HT1080 (cell line): ENCODE measurements at places on chromosomes 6 and 20.

- no peak for DNase-seq
Measured at GRCh38 chr6:109706513-109706912, 15.4 kb downstream of the FIG4 start.

GRCh38 chr20:3670511-3670910 lies 7.3 kb upstream of the GFRA4 start:
- no peak for DNase-seq

GRCh38 chr6:142568857-142569597 lies 267.2 kb downstream of the ADGRG6 start:
- peak; percentile 39 for DNase-seq

- no peak for DNase-seq
Measured at GRCh38 chr6:39313526-39314272, 520 bp downstream of the KCNK17 start.

DNA sequence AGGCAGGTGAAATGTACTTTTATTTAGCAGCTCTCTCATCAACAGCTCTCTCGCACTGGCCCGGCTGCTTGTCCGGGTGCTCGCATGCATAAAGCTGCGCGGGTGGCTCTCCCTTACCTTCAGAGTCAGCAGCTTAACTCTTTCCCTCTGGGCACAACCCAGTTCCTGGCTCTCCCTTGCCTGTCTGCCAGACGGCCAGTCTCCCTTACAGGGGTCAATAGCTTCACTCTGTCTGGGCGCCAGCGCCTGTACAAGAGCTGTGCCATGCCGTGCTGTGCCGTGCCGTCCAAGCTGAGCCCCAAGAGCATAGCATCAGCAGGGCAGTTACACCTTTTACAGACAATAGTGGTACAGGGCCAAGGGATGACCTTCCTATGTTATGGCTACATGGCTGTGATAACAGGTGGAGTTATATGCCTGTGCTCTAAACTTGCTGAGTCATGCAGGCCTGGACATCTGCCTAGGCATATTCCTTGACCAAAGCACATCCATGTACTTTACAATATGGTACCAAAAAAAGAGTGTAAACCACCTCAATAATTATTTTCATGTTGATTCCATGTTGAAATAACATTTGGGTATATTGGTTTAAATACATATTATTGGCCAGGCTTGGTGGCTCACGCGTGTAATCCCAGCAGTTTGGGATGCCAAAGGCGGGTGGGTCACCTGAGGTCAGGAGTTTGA lies 47.9 kb downstream of the BLTP3A start:
- no peak for DNase-seq

DNA sequence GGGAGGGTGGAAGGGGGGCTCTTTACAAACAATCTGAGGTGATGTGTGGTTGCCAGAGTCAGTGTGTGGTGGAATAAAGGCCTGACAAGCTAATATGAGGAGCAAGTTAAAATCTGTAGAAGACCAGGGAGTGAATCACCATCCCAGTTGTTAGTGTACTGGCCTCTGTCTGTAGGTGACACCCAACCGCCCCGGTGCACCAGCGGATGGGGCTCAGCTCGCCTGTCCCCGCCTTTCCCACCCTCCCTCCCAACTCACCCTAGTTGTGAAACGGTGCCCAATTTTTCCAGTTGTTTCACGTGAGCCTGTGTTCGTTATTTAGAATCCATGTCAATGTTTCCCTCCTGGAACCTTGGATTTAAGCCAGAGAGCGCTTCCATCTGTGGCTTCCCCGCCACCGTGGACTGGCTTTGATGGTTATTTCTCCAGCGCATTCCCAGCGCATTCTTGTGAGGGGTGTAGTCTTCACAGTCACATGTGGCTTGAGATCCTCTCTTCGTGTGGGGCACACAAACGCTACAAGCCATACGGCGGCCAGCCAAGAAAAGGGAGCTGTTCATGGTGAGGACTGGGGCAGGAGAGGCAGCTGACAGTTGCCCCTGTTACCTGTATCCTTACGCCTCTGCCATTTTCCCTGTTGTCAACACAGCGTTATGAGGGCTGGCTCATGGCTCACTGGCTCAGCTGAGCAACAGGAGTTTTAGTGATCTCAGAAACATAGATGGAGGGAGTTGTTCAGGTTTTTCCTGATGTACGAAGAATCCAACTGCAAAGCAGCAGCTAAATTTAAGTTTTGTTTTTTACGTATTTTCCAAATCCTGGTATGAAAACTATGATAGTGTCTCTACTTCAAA lies 137.6 kb downstream of the ZDHHC14 start:
- DNase-seq = no peak

DNA sequence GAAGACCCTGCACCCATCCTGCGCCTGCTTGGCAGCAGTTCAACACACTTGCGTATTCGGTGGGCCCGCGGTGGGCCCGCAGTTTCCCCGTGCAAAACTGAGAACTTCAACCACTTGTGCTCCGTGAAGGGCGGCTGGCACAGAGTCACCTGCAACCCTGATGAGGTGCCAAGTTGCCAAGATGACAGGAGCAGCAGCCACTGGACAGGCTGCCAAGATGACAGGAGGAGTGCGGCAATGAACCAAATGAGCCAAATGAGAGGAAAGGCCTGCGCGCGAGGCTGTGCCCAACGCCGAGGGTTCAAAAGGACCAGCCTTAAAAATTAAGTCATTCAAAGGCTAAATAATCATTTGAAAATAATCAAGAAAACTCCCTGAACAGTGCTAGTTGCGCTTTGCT lies 20.1 kb downstream of the DIDO1 start:
- DNase-seq = no peak

- no peak for DNase-seq
Measured at GRCh38 chr20:56222945-56223344, 25.6 kb upstream of the MC3R start.

DNA sequence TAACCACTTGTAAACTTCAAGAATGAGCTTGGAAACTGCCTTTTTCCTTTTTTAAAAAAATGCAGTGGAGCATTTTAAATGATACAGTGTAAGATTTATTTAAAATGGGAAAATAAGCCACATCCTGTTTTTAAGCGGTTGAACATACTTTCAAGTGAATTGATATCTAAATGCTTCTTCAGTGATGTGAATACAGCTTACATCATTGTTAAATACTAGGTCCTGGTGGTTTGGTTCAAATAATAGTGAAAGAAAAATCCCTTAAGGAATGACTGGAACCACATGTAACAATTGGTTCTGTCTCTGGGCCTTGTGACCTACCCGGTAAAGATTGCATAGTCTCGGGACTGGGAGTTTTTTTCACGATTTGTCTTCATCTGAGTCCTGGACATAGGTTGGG lies 44.2 kb downstream of the BMP6 start:
- no peak for DNase-seq

- DNase-seq = no peak
Measured at GRCh38 chr20:18802012-18802634, 11.5 kb upstream of the SCP2D1 start.

GRCh38 chr6:41092421-41093140 lies 19.8 kb downstream of the NFYA start:
- DNase-seq = peak; percentile 13

GRCh38 chr6:139369068-139369467 lies 5.4 kb downstream of the CITED2 start:
- no peak for DNase-seq

DNA sequence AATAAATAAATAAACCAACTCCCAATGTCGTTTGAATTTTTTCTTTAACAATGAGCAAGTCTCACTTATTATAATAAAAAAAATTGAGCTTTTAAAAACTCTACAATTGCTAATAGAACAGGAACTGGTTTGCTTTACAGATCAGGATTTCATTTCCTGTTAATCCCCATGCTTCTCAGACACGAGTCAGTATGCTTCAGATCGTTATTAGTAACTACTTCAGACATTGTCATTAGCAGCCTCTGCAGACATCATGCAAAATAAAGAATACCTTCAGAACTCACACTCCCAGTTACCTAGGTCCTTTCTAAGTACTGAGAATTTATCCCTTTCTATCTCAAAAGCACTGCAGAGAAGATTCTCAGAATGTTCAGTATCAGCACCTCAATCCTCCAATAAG lies 10.0 kb upstream of the FAM210B start:
- no peak for DNase-seq

DNA sequence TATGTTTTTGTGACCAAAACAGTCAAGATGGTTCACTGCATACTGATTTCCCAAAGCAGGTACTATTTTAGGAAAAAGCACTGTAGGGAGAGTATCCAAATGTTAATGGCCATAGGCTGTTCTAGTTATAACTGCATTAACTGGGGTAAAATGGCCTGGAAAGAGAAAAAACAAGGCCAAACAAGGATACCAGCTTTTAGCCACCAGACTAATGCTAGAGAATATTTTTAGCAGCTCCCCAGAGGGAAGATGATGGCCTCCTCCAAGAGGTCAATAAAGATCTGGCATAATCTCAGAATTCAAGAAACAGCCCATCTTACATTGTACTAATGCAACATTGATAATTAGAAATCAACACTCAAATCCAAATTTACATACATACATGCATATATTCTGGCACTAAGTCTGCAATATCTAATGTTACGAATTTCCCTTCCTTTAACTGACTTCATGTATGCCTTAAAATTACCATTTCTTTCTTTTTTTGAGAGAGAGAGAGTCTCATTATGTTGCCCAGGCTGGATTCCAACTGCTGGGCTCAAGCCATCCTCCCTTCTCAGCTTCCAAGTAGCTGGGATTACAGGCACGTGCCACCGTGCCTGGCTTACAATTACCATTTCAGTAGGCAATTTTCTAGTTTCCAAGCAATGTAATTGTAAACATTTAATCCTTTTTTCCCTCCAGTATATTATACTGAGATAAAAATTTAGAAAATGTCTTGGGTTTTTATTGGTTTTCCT lies 9.3 kb downstream of the COX7A2 start:
- no peak for DNase-seq

DNA sequence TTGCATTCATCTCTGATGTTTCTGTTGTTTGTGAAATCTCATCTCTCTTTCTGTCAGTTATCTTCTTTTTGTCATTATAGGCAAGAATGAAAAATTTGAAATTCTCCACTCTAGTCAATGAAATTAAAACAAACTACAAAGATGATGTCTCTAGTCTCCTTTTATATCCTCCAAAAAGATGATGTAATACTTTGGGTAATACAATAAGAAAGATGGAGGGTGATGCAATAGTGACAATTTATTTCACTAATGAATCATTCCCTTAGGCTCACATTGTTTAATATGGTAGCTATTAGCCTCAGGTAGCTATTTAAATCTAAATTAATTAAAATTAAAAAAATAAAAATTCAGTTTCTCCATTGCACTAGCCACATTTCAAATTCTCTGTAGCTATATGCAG lies 145.4 kb downstream of the UST start:
- no peak for DNase-seq

DNA sequence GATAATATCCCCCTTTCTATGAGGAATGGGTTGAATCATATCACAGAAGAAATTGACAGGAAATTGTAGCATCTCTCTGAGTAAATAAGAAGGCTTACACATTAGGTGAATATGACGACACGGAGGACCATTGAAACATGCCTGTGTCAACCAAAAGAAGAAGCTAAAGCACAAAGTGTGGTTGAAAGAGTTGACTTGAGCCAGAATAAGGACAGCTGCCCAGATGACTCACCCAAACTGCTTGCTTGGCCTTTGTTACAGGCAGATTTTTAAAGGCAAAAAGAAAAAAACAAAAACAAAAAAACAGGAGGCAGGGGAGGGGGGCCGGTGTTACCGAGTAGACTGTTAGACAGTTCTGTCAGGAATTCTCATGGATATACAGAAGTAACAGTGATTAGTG lies 129.8 kb upstream of the EDN1 start:
- no peak for DNase-seq

- no peak for DNase-seq
Measured at GRCh38 chr20:57611586-57612311, 8.5 kb downstream of the ZBP1 start.

- no peak for DNase-seq
Measured at GRCh38 chr20:38651562-38651961, 50.0 kb downstream of the ARHGAP40 start.

GRCh38 chr6:114390176-114390575 lies 47.4 kb upstream of the HS3ST5 start:
- peak; percentile 59 for DNase-seq

- DNase-seq = peak; percentile 36
Measured at GRCh38 chr6:17156112-17156921, 54.5 kb downstream of the STMND1 start.

DNA sequence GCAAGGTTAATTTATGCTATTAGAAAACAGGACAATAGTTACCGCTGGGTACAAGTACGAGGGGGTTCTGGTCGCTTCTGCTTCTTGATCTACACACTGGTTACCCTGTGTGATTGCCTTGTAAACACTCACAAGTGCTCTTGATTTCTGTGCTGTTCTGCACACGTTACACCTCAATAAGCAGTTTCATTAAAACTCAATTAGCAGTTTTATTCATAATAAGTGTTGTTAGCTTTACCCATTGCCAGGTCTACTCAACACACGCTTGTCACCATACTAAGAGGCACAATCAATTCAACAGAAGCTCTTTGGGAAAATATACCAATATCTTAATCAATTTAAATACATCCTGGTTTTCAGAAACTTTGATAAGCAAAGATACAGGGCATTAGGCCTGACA lies 20.4 kb downstream of the BMP7 start:
- DNase-seq = no peak

- no peak for DNase-seq
Measured at GRCh38 chr6:169529931-169530751, 171.7 kb downstream of the WDR27 start.

DNA sequence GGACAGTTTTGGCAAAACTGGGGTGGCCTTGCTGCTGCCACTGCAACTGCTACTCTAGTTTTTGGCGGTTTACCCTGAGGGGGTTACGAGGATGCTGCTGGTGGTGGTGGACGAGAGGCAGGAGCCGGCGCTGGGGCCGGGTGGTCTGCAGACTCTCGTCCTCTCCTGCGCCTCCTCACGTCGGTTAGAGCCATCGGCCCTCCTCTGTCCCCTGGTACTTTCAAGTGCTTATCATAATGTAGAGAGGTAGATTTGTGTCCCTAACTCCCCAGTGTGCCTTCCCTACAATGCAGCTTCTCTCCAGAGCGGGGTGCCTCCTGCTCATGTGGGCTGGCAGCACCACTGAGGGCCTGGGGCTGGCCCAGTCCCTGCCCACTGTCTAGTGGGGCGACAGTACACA lies 25.9 kb downstream of the PNLDC1 start:
- no peak for DNase-seq

DNA sequence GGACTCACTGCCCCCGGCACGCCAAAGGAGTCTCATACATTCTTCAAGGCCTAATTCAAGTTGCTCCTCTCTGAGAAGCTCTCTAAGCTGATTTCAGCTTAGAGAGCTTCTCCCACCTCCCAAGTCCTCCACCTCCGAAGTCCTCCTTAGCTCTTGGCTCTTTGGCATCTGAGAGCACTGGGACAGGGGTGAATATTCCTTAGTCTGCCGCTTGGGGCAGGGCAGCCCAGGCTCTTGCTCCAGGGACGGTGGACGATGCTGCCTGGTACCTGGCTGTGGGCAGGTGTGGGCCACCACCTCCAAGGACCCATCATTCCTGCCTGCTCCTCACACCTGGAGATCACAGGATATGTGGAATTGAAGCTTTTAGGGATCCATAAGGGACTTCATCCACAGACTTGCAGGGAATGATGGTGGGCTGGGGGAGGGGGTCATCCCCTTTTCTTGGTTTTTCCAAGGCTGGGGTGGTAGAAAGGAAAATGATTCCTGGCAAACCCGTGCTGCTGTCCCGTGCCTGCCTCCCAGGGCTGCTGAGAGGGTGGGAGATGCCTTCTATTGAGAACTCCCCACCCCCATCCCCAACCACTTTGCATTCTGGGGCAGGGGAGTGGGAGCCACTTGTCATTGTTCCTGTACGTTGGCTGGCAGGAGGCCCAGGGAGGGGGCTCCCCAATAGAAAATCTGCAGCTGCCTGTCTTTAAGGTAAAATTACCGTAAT lies 57.4 kb downstream of the ARHGAP40 start:
- DNase-seq = no peak

GRCh38 chr6:25499615-25500235 lies 152.3 kb upstream of the SCGN start:
- DNase-seq = no peak

- no peak for DNase-seq
Measured at GRCh38 chr6:44727651-44728630, 340.4 kb downstream of the CDC5L start.
